Karpas-422 (cell line): ENCODE measurements at places on chromosomes 13 and 19. TPM values are rescaled to one million over a fixed set of nuclear protein-coding genes. Genes with fewer than 3 reads are reported as not detected.

Gene CYP2A6
- total RNA-seq: not detected in 2 replicates

Gene KLK14
- total RNA-seq: 0.48 TPM in 1 of 2 replicates, not detected in the other

Gene SOHLH2
- total RNA-seq: not detected in 2 replicates

Gene SMG9
- 11.0 and 27.8 TPM in 2 replicates for total RNA-seq

Gene PSG3
- total RNA-seq: not detected in 2 replicates

Gene DACT3
- 0.14 and 0.19 TPM in 2 replicates for total RNA-seq

DNA sequence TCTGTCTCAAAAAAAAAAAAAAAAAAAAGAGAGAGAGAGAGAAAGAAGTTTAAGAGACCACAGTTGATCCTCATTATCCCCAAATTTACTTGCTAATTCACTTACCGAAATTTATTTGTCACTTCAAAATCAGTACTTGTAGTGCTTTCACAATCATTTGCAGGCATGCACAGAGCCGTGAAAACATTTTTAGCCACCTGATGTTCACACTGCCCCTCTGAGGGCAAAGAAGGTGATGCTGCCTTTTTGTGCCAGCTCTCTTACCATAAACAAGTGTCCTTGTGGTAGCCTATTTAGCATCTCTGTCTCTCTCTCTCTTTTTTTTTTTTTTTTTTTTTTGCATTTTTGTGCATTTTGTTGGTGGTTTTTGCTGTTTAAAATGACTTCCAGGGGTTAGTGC lies 24.1 kb upstream of the CASP14 start:
- peak; percentile 69 for DNase-seq

- DNase-seq: peak; percentile 45
These were observed 3.1 kb downstream of the ANKRD24 start for GRCh38 chr19:4185413-4186086.

- no peak for DNase-seq
These were observed 44.9 kb downstream of the LATS2 start for GRCh38 chr13:21016487-21016886.

- DNase-seq: no peak
These were observed 6.9 kb downstream of the LGALS7 start for GRCh38 chr19:38766276-38767047.

GRCh38 chr13:33692531-33692930 lies 125.4 kb upstream of the RFC3 start:
- DNase-seq: no peak

DNA sequence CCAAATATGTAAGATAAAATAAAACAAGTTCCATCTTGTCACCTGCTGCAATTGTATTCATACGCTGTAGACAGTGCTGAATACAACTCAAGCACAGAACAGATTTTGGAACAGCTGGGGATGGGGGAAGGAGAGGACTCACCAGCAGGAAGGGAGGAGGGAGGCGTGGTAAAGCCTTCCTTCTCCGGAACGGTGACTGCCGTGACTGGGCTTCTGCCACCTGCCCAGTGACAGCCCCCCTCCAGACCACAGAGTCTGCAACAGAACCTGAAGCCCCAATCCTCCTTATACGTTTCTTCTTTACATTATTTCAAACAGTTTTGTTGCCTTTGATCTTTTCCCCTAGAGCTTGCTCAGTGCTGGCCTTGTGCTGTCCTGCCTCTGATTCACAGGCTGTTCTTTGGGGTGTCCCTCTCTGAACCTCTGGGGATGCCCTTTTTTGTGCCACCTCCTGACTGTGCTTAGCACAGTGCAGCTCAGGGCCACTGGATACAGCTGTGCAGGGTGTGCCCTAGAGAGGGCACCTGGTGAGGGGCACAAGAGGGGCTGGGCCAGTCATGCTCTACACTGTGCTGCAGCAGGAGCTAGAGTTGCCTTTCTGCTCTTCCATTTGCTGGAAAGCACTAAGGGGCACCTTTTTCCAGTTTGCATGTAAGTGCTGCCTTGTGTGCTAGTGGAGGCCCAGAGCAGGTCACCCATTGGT lies 213.0 kb downstream of the ZIC5 start:
- DNase-seq: peak; percentile 89

DNA sequence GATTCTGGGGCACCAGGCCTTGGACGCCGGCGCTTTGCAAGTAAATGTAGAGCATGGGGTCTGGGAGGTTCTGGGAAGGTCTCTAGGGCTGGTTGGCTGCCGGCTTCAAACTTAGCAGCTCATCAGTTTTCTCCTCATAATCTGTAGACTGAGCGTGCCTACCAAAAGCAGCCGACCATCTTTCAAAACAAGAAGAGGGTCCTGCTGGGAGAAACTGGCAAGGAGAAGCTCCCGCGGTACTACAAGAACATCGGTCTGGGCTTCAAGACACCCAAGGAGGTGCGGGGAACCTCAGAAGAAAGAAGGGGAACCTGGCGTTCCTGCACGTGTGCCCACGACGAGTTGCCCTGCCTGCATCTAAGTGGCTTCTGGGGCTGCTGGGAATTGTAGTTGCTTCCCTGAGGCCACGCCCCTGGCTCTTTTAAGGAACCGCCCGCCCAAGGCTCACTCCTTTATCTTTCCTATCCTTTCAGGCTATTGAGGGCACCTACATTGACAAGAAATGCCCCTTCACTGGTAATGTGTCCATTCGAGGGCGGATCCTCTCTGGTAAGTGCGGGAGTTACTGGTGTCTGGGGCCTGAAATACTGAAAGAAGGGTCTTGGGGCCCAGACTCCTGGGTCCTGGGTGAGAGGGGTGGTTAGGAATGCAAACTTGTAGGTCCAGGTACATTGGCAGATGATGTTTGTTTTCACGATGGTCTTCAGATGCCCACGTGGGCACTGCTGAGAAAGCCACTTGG lies 984 bp downstream of the RPS11 start:
- peak; percentile 94 for DNase-seq

DNA sequence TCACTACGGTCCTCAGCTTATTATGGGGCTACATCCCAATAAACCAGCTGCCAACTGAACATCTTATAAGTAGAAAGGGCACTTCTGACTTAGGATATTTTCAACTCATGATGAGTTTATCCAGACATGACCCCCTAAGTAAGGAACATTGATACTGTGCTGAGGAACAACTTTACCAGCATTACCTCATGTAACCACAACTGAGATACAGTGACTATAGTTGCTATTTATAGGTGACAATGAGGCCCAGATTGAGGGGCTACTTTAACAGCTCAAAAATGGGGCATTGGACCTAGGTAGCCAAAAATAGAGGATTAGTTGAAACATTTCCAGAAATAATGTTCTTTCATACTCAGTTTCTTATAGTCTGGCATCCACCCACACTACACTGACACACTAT lies 26.8 kb downstream of the SKA3 start:
- no peak for DNase-seq

- DNase-seq: no peak
These were observed 485.3 kb downstream of the UQCRFS1 start for GRCh38 chr19:28727480-28728159.

DNA sequence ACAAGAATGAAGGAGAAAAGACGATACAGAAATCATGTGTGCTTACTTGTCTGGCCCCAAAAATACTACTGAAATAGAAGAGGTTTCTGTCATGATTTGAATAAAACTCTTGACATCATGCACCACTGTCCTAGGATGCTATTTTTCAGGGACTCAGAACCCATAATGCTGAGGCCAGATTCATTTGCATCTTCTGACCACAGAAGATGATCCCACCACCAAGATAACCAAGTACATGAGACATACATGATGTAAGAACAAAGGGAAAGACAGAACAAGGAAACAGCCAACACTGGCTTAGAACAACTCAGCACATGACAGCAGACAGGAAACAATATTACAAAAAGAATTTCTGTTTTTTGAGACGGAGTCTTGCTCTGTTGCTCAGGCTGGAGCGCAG lies 2.5 kb downstream of the ZNF552 start:
- peak; percentile 73 for DNase-seq

DNA sequence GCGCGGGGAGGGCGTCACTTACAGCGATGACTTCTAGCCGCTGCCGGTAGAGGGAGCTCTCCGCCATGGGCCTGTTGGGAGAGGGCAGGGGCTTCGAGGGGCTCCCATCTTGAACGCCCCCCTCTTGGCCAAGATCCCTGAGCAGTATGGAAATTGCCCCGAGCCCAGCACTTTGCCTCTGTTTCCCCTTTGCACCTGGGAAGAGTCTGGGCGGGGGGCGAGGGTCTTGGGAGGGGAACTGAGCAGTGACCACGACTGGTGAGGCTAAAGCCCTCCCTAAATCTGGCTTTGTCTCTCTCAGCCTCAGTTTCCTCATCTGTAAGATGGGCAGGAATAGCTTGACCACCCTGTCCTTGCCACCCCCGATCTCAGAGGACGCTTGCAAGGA lies 2.8 kb downstream of the PALM3 start:
- peak; percentile 80 for DNase-seq

DNA sequence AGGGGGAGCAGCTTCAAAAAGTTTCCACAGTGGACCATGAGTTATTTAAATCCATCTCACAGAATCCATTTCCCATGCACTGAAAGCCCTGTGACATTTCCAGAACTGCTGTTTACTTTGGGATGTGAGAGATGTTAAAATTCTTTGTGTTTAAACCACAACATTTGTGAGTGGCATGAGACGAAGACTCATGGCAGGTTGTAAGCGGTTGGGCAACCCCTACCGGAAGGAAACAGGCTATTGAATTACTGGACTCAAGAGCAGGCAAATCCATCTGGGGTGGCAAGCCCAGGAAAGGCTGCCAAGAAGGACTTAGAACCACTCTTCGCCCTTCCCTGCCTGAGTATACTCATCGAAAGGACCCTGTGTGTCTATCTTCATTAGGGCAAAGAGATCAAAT lies 22.3 kb upstream of the CLDN10 start:
- no peak for DNase-seq

DNA sequence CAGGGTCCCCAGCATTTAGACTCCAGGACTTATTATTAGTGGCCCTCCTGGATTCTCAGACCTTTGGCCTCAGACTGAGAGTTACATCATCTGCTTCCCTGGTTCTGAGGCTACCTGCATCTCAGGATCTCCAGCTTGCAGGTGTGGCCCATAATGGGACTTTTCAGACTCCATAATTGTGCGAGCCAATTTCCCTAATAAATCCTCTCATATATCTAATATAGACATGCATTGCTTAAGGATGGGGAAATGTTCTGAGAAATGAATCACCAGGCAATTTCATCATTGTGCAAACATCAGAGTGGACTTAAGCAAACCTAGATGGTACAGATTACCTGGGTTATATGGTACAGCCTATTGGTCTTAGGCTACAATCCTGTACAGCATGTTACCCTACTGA lies 116.5 kb upstream of the FBXL3 start:
- DNase-seq: no peak

- no peak for DNase-seq
These were observed 19.2 kb downstream of the PARP4 start for GRCh38 chr13:24493356-24493755.

DNA sequence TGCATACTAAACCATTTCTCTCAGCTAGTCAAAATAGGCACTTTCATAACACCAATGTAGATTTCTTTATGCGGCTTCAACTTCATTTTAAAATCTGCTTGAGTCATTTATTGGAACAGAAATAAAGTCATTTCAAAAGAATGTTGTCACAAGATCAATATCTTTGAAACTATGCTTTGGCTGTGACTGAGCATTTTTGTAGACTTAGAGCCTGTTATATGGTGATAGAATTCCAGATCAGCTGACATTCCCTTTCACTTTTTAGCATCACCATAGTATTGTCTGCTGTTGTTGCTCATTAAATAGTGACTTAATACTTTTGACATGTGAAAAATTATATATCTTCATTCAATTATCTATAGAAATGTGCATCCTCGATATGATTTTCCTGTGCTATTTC lies 279.2 kb upstream of the PRR20A start:
- DNase-seq: no peak

- peak; percentile 83 for DNase-seq
These were observed 57.3 kb downstream of the CEBPG start for GRCh38 chr19:33430674-33431277.

- no peak for DNase-seq
These were observed 16.9 kb downstream of the CERS1 start for GRCh38 chr19:18878858-18879578.

DNA sequence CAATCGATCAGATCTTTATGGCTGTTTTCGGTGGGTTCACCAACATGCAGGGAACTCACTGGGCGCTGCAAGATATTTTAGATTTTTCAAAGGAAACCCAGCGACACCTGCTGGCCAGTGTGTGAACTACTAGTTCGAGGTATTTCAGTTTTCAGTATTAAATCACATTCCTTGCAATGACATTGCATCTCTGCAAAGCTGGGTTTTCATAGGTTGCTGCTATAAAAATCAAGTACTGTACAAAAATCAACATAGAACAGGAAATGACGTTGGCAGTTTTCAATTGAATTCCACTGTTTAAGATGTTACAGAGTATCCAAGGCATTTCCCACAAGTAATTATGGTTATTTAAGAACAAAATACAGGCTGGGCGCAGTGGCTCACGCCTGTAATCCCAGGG lies 17.6 kb downstream of the LIG1 start:
- DNase-seq: peak; percentile 87

- no peak for DNase-seq
These were observed 81.9 kb downstream of the SLC6A16 start for GRCh38 chr19:49243129-49243528.

DNA sequence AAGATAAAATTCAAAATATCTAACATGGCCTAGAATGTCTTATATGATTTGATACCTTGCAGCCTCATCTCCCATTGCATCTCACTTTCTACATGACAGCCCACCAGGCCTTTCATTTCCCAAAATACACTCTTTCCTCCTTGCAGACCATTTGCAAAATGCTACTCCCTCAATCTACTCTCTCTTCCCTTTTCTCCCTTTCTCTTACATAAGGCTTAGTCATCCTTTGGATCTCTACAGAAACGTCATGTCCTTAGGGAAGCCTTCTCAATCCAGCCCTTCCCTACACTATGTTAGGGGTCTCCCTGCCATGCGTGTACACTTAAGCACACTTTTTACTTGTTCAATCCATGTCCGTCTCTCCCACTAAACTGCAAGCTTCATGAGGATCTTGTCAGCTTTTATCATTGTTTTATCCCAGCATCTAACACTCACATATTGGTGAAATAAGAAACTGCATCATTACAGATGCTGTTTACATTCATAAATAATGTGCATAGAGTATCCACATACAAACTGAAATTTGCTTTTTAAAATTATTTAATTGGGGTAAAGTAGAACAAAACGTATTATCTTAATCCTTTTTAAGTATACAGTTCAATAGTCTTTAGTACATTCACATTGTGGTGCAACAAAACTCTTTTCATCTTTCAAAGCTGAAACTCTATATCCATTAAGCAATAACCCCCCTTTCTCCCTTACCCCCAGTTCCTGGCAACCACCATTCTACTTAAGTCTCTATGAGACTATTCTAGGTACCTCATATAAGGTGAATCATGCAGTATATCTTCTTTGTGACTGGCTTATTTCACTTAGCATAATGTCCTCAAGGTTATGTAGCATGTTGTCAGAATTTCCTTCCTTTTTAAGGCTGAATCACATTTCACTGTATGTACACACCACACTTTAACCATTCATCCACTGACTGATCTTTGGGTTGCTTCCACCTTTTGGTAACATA lies 11.5 kb upstream of the WBP4 start:
- no peak for DNase-seq
